ENCODE measurements at places on chromosomes 3 and 15.

DNA sequence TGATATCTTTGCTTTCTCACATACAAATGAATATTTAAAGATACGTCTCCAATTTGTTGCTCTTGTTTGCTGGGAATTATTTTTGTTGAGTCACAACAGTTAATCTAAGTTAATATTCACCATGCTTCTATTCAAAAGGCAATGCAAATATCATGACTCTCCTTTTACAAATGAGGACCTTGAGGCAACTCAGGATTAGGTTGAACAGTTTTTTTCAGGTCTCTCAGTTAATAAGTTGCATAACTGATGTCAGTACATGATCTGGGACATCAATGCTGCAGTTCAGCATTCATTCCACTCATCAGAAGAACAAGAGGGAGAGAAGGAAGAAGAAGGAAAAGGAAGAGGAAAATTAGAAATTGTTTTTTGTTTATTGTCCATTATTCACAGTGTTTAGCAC, 781 bp upstream of the NAALADL2 start:
- DNase-seq = no peak

DNA sequence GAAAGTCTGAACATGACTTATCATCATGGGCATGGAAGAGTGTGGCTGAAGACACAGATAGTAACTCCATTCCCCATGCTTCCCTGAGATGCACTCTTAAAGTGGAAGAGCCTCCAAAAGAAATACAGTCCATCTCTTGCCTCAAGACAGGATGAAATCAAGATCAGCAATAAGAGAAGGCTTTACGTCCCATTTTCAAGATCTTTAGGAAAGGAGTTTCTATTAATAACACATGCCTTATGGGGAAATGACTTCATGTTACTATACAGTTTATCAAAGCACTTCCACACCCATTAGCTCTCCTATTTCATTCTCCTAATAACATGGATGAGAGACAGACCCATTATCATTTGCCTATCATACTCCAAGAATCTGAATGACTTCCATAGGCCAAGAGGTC, 6.1 kb upstream of the KBTBD12 start:
- no peak for DNase-seq

GRCh38 chr15:89980896-89981295, 20.2 kb upstream of the ZNF710 start:
- no peak for DNase-seq

GRCh38 chr3:151838574-151839312, 24.8 kb downstream of the AADAC start:
- peak; percentile 21 for DNase-seq

- DNase-seq = no peak
Observed at GRCh38 chr15:69328739-69329138, 30.0 kb downstream of the PAQR5 start.

GRCh38 chr3:183592821-183593220, 37.3 kb upstream of the KLHL6 start:
- no peak for DNase-seq

DNA sequence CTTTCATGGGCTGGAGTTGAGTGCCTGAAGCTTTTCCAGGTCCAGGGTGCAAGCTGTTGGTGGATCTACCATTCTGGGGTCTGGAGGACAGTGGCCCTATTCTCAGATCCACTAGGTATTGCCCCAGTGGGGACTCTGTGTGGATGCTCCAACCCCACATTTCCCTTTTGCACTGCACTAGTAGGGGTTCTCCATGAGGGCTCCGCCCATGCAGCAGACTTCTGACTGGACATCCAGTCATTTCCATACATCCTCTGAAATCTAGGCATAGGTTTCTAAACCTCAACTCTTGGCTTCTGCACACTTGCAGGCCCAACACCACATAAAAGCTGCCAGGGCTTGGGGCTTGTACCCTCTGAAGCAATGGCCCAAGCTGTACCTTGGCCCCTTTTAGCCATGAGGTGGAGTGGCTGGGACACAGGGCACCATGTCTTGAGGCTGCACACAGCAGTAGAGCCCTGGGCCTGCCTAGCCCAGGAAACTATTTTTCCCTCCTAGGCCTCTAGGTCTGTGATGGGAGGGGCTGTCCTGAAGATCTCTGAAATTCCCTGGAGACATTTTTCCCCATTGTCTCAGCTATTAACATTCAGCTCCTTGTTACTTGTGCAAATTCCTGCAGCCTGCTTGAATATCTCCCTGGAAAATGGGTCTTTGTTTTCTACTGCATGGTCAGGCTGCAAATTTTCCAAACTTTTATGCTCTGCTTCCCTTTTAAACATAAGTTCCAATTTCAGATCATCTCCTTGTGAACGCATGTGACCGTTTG, 6.0 kb upstream of the HACD2 start:
- DNase-seq = no peak

DNA sequence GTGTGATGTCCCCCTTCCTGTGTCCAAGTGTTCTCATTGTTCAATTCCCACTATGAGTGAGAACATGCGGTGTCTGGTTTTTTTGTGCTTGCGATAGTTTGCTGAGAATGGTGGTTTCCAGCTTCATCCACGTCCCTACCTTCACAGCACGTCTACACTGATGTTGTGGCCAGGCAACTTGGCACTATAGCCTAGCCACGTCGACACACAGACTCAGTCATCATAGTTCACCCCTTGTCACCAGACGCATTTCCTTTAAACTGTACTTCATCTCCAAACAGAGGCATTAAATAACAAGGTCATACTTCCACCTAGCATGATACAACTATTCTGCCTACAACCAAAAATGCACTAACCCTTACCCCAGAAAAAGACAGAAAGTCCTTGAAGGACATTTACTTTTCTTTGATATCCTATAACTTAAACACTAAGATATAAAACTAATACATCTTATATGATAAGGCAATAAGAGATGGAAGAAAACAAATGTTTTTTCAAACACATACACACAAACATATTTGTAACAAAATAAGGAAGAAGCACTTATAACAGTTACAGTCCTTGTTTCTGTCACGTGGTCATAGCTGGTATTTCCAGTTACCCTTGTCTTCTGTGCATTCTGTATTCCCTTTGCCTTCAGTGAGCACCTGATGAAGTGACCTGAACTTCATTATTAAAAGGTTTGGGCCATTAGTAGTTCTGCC, 121.4 kb downstream of the KLF13 start:
- DNase-seq = no peak

GRCh38 chr3:59137415-59137814, 87.6 kb upstream of the CFAP20DC start:
- DNase-seq = no peak

DNA sequence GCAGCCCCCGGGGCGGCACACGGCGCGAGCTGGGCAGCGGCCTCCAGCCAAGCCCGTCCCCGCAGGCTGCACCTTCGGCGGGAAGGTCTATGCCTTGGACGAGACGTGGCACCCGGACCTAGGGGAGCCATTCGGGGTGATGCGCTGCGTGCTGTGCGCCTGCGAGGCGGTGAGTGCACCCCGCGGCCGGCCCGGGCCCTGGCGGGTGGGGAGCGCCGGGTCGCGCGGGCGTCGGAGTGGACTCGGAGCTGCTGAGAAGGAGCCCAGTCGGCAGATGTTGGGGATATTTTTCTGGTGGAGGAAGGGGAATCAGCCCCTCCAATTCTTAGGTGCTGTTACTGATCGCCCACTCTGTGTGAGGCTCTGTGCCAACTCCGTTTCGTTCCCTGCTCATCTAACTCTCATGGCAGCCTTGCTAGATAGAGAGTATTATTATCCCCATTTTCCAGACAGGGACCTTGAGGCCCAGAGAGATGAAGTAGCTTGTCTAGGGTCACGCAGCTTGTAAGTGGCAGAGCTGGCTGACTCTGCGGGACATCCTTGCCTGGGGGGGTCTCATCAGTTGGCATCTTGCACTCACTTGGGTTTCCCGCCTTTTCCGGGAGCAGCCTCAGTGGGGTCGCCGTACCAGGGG, 890 bp downstream of the CHRD start:
- peak; percentile 23 for DNase-seq

GRCh38 chr15:42148808-42149492, 7.5 kb downstream of the PLA2G4F start:
- no peak for DNase-seq

- no peak for DNase-seq
Observed at GRCh38 chr3:143222505-143222904, 102.9 kb downstream of the CHST2 start.

DNA sequence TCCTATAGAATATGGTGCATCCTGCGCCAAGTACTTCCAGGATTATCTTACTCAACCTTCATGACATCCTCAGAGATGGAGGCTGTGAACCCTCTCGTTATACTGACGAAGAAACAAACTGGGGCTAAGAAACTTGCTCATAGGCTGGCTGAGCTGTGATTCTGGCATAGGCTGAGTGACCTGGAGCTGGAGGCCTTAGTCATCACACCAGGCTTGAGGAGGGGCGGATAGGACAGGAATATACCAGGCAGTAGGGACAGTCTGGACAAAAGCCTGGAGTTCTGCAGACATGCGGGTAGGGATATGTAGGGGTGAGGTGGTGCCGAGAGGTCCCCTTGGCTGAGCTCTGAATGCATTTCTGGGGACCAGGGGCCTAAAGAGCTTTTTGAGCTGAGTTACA, 18.1 kb downstream of the HEMK1 start:
- no peak for DNase-seq

DNA sequence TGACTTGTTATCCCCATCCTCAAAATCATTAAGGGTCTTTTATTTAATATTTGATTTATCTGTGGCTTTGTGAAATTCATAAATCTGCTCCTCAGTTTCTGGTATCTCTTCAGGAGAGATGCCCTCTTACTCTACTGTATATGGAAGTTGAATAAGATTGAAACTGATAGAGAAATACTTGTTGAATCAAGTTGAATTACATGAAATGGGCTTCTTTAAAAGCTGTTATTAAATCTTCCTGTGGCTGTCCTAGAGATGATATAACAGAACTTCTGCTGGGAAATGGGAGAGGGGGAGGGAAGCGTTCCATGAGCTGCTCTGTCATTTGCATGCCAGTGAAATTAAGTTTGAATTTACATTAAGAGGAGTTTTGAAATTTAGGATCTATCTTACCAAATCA, 494.4 kb upstream of the TPRG1 start:
- no peak for DNase-seq

GRCh38 chr3:72035606-72036005, 250.7 kb upstream of the PROK2 start:
- no peak for DNase-seq

GRCh38 chr15:89409184-89410038, 74.8 kb upstream of the POLG start:
- no peak for DNase-seq

DNA sequence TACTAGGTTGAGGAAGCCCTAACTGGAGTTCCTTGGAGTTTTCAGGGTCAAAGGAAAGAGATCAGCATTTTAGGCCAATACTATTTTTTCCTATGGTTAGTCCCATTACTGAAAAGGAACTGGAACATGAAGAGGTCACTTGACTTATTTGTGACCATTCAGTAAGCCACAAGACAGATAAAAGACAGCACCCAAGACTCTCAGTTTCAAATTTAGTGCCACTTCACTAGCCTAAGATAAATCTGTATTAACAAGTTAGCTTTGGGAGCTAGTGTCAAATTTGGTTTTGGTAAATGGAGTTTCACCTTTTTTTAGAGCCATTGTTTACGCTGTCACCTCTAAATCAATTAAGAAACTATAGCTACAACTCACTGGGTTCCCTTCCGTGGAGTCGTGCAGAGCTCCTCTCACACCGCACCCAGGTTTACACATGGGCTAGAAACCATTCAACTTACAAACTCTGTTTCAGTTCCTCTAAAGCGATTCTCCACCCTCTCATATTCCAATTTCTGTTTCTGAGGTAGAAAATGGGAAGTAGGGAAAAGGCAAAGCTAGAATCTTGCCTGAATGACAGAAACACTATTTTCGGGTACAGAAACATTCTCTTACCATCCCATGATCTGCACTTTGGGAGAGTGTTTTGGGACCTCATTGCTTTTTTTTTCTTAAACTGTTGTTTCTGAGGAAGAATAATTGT, 14.4 kb downstream of the CCDC32 start:
- no peak for DNase-seq

- no peak for DNase-seq
Observed at GRCh38 chr15:101108461-101108775, 143.4 kb downstream of the CHSY1 start.

- DNase-seq = no peak
Observed at GRCh38 chr15:96790004-96790403, 459.5 kb downstream of the NR2F2 start.

- DNase-seq = no peak
Observed at GRCh38 chr15:89395461-89395871, 60.8 kb upstream of the POLG start.

DNA sequence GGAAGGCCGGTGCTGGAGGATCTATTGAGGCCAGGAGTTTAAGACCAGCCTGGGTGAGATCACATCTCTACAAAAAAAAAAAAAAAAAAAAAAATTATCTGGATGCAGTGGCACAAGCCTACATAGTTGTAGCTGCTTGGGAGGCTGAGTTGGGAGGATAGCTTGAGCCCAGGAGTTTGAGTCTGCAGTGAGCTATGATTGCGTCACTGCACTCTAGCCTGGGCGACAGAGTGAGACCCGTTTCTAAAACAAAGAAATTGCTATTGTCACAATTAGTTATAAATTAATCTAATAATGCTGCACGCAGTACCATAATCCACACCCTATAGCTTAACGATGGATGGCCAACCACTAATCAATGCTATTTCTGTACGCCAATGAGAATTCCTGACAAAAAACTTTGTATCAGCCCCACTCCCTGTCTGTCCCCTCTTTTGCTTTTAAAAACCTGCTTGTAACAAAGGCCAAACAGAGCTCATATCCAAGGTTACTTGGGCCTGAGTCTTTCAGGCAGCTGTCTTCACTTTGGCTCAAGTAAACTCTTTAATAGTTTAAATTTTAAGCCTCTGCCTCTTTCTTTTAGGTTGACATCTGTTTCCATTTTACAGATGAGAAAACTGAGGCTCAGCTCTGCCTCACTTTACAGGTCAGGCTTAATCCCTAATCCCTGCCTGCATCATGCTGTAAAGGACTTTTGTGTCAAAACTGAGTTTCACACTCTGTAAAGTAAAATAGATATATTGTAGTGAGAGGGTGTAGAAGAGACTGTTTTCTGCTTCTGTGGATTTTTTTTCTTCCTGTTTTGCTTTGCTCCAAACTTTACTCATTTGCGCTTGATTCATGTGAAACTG, 10.9 kb downstream of the FLNB start:
- DNase-seq = no peak

GRCh38 chr3:8336456-8336855, 165.2 kb upstream of the LMCD1 start:
- no peak for DNase-seq

DNA sequence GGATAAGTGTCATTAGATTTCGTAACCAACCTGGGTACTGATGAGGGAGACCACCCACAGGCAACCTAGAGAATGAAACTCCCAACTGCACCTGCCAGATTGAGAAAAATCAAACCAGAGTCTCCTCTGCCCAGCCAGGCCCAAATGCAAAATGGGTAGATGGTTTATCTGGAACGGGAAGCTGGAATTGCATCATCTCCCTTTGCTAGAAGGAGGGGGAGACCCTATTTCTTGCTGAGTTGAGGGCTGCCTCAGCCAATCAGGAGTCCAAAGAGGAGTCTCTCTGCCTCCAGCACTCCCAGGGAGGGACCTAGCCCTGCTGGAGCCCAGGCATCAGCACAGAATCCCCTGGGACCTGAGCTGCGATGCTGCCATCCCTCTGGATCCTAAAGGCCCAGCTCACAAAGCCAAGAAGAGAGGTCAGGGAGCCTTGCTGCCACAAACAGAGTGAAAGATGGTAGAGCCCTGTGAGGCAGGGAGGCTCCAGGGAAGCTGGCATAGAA, 8.1 kb downstream of the RMDN3 start:
- DNase-seq = no peak
